ENCODE measurements at places on chromosomes 12 and 14.

GRCh38 chr12:77943466-77943865, 112.8 kb downstream of the NAV3 start:
- DNase-seq = no peak

DNA sequence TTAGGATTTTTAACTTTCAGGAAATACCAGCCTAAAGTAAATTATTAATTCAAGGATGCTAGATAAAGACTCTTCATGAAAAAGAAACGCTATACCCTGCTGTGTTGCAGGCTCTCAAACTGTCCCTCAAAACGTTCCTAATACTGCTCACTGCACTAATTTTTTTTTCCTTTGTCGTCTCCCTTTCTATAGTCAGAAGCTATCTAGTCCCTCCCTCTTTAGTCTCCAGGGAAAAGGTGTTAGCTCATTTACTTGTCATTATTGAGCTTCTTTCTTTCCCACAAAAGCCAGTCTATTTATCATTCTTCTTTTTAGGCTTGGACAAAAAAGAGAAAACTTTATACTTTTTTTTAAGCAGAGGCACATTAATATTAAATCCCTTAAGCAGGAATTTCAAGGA, 30.3 kb upstream of the INSM2 start:
- DNase-seq = no peak

DNA sequence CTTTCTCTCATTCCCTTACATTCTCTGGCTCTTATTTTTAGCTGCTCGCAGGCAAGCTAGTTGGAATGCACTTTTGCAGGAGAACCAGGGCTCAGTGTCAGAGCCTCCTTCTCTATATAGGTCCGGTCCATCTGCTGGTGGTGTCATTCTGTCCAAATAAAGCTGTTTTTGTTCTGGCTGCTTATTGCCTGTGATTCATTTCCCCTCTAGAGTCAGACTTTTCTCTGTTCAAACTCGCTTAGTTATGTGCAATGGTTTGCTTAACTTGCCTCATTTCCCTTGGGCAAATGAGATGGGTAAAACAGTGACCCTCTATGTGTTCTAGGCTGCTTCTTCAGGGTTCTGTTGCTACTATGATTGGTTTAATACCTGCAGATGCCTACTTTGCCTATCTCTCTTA, 2.9 kb downstream of the SMARCD1 start:
- no peak for DNase-seq

- no peak for DNase-seq
Measured at GRCh38 chr12:46560874-46561273, 188.3 kb upstream of the SLC38A2 start.

DNA sequence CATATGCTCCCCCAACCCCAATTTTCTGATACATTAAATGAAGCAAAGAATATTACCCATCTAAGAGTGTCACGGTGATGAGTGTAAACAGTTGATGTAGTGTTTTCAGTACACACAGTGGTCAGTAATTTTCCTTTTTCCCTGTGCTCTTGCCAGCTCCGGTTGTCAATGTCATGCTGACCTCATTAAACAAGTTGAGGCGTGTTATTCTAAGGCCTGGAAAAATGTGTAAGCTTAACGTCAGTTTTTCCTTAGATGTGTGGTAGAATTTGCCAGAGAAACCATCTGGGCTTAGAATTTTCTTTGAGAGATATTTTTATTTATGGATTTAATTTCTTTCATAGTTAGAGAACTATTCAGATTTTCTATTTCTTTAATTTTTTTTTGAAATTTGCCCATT, 11.7 kb upstream of the SERPINA6 start:
- no peak for DNase-seq

GRCh38 chr14:82642425-82642824, 1108.8 kb upstream of the SEL1L start:
- DNase-seq = no peak

- DNase-seq = no peak
Measured at GRCh38 chr12:5971194-5971850, 26.3 kb upstream of the ANO2 start.

DNA sequence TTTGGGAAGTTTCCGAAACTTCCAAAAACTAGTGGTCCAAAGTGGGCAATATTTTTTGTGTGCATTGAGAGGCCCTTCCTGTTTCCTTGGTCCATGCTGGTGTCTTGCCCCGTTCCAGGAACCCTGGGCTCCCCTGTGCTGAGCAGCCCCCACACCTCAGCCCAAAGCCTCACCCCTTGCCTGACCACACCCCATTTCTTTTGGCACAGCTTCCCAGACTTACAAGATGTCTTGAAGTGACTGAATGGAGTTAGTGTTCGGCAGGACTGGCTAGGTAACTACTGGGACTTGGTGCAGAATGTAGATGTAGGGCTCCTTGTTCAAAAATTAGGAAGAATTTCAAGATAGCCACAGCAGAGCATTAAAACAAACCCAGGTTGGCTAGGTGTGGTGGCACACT, 68.6 kb downstream of the ETV6 start:
- DNase-seq = no peak

GRCh38 chr12:5456030-5456429, 24.1 kb downstream of the NTF3 start:
- no peak for DNase-seq

DNA sequence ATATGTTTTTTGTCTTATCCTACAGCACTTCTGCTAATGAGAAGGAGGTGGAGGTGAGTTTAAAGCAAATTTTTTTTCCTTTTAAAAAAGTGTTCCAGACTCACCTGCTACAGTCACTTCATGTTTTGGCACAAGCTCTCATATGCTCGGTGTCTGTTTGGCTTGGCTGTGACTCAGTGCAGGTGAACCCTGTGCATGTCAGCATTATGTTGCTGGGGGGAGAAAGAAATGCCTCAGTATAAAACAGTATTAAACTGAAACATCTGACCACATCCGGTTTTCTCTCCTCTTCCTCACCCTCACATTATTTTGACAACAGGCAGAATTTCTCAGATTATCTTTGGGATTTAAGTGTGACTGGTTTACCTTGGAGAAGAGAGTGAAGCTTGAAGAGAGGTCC, 105.2 kb downstream of the DNAI7 start:
- no peak for DNase-seq

GRCh38 chr14:92323011-92323915, at the start of gene SLC24A4:
Gene SLC24A4, plus strand, starts transcription at chr14:92323165. Its CDS starts 666 bp downstream, at chr14:92323831.
- DNase-seq = no peak

GRCh38 chr12:89768586-89769482, 60.2 kb upstream of the ATP2B1 start:
- DNase-seq = no peak

GRCh38 chr14:59566725-59567124, 9.9 kb downstream of the CCDC175 start:
- DNase-seq = no peak

DNA sequence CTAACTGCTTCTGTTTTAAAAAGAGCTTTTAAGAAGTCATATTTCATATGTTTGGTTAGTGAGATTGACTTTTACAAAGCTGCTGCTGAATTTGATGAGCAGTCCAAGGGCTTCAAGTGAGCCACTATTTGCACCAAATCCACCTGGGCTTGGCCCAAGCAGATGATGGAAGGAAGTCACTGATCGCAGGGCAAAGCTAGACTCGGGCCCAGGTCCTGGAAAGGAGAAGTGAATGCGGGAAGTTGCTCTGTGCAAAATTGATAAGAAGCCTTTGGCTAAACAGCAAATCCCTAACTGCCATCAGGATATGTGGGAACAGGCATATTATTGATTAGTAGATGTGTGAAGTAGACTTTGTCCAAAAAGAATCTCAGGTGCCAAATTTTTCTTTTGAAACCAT, 30.5 kb downstream of the PLXNC1 start:
- no peak for DNase-seq

- no peak for DNase-seq
Measured at GRCh38 chr14:74083161-74083560, 1.1 kb downstream of the ALDH6A1 start.

- no peak for DNase-seq
Measured at GRCh38 chr12:49730568-49731101, 10.7 kb upstream of the TMBIM6 start.

DNA sequence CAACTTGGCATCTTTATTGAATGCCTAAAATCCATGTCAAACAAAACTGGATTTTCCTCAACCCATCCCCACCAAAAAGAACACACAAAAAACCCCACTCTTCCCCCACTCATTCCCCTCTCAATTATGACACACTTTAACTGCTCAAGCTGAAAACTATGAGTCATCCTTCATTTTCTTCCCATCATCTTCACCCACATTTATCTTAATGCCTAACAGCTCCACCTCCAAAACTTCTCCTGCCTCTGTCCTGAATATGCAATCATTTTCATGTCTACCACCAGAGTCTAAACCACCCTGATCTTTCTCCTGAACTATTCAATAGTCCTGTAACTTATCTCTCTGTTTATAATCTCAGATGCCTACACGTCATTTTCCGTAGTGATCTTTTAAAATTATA, 239.7 kb downstream of the BCAT1 start:
- DNase-seq = no peak

- DNase-seq = no peak
Measured at GRCh38 chr12:89950421-89950820, 241.8 kb upstream of the ATP2B1 start.

GRCh38 chr14:57686304-57686703, 179.6 kb downstream of the SLC35F4 start:
- DNase-seq = no peak

GRCh38 chr14:71621276-71621675, 311.0 kb upstream of the RGS6 start:
- no peak for DNase-seq

DNA sequence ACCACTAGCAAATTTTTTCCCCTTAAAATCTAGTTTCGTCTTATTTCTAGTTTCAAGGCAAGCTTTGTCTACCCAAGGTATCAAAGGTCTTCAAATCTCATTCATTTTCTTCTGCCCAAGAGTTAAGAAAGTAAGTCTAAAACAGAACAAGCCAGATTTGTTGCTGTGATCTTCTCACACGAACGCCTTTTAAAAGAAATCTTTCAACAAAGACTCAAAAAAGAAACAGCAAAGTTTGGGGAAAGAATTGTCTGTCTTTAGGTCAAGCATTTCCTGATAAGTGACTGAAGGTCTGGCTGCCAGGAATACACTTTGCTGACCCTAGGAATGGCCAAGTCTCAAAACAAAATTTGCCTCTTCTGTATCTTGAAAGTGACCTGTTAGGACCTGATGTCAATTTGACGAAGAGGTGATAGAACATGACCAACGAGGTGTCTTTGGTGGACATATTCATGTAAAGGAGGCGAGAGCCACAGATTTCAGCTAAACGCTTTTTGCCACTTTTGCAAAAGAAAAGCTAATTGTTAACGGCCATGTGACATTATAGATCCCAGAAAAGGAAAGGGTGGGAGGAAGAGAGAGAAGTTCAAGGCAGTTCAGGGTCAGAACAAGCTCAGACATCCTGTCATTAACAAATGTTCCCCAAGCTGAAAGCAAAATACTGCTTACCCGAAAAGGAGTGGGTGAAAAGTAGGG, 1.7 kb downstream of the CDK17 start:
- DNase-seq = no peak

- no peak for DNase-seq
Measured at GRCh38 chr12:98456041-98456440, 59.3 kb upstream of the TMPO start.

DNA sequence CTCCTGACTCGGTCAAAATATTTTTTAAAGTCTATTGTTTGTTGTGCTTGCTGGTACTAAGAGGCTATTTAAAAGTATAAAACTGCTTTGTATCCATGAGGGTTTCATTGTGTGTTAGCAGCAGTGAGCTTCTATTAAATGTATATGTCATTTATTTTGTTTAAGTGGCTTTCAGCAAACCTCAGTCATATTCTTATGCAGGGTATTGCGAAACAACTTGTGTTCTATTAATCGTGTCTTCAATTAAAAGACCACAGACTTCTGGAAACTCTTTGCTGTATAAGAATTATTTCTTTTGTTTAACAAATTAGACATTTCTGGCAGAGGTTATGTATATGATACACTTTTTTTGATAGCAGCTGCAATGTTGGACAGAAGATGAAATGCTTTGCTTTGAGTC, 6.5 kb downstream of the IAPP start:
- DNase-seq = no peak

- no peak for DNase-seq
Measured at GRCh38 chr12:101108130-101108529, 101.9 kb downstream of the SLC5A8 start.

DNA sequence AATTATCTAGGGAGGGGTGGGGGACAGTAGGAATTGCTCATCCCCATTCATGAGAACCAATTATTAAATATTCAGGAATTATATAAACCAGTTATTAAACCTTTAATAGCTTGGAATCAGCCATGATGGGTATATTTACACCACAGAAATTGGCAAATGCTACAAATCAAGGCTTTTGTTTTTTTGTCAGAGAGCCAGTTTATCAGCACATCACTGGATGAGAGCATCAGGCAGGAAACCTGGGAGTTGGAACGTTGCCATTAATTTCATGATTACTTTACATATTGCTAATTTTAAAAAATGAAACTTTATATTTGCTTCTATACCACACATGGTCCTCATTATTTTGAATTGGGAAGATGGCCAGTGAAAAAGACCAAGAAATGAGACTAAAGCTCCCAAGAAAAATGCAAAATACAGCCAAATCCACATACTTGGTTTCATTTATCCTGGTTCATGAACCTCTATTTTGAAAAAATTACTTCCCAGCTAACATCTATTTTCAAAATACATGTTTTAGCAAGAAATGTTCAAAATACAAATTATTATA, 48.4 kb downstream of the ATL1 start:
- DNase-seq = no peak
